ENCODE measurements at places on chromosomes 11 and 22.
A peak's percentile ranks its signal among the peaks of the same experiment; 100 is the strongest.

DNA sequence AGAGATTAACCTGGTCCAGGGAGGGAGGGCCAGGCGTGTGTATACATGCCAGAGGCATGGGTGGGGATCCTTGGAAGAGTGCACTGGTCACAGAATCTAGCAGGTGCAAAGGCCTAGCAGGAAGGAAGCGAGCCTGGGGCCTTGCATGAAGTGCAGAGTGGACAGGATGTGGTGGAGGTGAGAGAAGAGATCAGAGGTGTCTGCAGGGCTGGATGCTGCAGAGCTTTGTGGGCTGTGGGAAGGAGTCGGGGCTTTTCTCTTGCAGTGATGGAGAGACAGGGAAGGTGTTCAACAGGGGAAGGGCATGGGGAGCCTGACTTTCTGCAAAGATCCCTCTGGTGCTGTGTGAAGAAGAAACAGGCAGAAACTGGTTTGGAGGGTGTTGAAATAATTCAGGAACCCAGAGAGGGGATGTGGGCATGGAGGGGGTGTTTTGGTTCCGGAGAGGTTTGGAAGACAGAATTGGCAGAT is 2.5 kb upstream of the TPST2 start:
- peak; percentile 76 for DNase-seq

GRCh38 chr11:613369-613968 is 2.3 kb downstream of the IRF7 start:
- peak; percentile 84 for DNase-seq

- DNase-seq, result no peak
Measured at GRCh38 chr11:25242928-25243327, 746.1 kb downstream of the LUZP2 start.

GRCh38 chr22:31305194-31305593 is 12.9 kb upstream of the PIK3IP1 start:
- no peak for DNase-seq

DNA sequence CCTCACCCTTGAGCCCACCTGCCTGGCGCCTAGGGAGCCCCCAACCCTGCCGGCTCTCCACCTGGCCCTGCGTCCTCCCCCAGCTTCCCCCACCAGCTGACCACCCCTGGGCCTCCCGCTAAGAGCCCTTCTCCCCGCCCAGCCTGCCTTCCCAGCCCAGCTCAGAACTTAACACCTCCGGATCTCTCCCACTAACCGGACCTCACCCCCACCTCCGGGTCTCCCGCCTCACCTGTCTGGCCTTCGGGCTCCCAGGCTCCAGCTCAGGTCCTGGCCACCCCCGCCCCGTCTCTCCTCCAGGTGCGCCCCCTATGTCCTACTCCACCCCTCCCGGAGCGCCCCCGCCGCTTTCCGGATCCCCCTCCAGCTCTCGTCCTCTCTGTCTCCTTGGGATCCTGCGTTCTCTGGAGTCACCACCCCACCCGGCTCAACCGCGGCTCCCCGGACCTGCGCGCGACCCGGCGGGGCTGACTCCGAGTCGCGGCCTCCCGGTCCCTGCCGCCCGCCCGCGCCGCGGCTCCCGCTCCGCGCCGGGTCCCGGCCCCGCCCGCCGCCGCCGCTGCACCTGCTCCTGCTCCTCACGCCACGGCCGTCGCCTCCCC is at the start of gene KCNJ11:
Gene KCNJ11 (minus strand): TSS at position 51 of the 602 bp plus-strand sequence. CDS start 568 bp downstream, outside the sequence.
- DNase-seq, result no peak

DNA sequence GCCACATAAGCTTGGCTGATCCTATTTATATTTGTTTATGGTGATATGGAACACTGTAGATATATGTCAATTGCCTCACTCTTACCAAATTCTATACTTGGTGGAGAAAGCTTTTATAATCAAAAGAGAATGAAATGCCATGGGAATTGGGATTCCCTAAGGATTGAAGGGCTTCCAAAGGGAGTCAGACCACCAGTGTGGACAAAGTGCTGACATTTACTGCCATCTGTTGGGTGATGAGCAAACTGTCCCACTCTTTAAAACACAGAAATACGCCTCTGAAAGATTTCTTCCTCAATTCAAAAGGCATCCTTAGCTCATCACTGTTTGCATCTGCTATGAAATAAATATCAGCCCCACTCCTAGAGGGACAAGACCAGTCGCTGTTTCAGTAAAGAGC is 7.1 kb downstream of the SLC1A2 start:
- no peak for DNase-seq

DNA sequence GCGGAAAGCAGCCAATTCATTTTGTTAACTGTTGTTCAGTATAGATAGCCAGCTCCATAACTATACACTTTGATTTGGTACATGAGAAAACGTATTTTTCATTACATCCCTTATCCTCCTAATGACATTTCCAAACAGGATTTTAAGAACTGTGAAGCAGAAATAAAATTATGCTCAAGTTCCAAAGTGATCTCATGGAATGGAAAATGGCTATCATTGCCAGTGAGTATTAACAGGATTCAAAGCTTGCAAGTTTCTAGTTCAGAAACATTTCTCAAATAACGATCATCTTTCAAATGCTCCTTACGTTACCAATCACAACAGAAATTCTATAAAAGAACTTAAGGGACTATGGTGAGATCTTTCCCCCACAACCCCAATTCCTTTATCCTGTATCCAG is 53.7 kb downstream of the CADM1 start:
- no peak for DNase-seq

- peak; percentile 65 for DNase-seq
Measured at GRCh38 chr22:17237038-17237668, 17.9 kb upstream of the ADA2 start.

DNA sequence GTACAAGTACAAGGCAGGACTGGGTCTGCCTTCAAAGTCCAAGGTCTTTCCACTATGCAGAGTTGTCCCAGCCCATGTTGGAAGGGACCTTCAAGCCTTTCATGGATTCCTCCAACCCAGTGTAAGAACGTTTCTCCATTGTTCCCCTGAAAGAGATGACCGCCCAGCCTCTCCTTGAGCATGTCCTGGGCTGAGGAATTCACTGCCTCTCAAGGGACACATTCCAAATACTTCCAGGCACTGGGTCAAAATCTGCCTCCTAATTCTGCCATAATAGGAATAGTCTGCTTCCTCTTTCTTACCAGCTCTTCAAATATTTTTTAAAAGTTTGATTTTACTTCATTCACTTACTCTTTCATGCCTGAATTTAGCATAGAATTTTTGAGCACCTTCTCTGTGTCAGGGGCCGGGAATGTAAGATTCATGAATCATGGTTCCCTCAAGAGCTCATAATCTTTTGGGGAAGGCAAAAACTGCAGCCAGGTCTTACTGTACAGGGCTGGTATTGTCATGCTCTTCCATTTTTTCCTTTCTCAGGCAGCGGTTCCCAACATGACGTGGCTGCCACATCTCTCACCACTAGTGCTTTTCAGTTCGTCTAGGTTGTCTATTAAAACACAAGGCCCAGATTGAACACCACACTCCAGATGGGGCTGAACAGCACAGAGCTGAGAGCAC is 143.3 kb upstream of the TBCEL start:
- DNase-seq, result no peak

GRCh38 chr11:112525270-112525669 is 264.6 kb upstream of the PLET1 start:
- DNase-seq, result no peak

- no peak for DNase-seq
Measured at GRCh38 chr11:78221396-78222315, 32.9 kb downstream of the USP35 start.

GRCh38 chr22:44898236-44898635 is 111.6 kb downstream of the PHF21B start:
- DNase-seq, result no peak

DNA sequence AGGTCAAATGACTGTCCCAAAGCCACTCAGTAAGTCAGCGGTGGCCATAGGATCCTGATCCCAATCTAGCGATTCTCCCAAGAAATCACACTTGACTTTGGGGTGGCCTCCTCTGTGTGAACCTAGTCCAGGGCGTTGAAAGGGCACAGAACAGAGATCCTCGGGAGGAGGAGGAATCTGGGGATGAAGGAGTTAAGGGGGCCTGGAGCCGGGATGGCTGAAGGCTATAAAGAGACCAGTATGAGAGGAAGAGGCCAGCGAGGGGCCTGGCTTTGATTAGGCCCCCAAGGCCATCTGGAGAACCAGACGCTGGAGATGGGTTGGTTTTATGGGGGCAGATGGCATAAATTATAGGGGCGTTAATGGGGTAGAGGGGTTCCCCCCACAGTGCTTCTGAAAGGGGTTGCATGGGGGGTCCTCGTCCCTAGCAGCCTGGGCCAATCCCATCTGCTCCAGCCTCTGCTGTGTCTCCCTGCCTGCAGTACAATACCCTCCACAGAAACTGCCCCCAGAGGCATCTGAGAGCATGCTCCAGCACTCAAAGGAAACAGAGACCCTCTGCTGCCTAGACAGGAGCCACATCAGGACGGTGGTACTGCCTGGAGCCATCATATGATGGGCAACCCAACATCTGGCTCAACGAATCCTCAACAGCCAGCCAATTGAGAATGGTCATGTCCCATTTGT is 35.2 kb upstream of the TRIM29 start:
- DNase-seq, result no peak
